ENCODE measurements at places on chromosomes 12 and 14.

GRCh38 chr14:39673270-39673711 lies 241.1 kb upstream of the FBXO33 start:
- H3K4me3 ChIP-seq, result no peak overlapping the region
- no peaks in the 10 kb centered on the region for H3K36me3 ChIP-seq
- DNase-seq, result no peak

DNA sequence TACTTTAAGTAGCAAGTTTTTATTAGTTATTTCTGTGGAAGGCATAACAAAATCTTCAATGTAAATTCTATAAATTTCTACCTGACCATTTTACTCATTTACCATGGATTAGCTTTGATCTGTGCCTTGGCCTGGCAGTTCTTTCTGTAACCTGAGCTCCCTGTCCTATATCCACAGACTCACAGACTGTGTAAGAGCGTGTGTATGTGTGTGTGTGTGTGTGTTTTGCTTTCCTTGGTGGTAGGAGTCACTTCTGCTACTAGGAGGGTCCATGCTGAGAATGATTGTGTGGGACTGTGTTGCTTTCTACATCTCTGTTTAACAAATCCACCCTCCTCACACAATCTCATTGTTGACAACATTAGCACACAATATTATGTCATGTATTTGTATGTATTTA lies 221.2 kb upstream of the PELI2 start:
- peaks cover 6% of the 10 kb centered on the region for H3K27me3 ChIP-seq
- no peak for DNase-seq
- no peak overlapping the region for H3K27ac ChIP-seq
- no peaks in the 10 kb centered on the region for H3K36me3 ChIP-seq
- no peak overlapping the region for H3K4me3 ChIP-seq

- peaks cover 60% of the 10 kb centered on the region for H3K27me3 ChIP-seq
- H3K4me3 ChIP-seq, result no peak overlapping the region
- no peaks in the 10 kb centered on the region for H3K4me1 ChIP-seq
- DNase-seq, result no peak
- no peaks in the 10 kb centered on the region for H3K36me3 ChIP-seq
Observed at GRCh38 chr12:114439261-114439683, 33.3 kb upstream of the TBX5 start.

GRCh38 chr12:57380300-57380699 lies 50.5 kb downstream of the R3HDM2 start:
- H3K27me3 ChIP-seq, result no peaks in the 10 kb centered on the region
- no peak overlapping the region for H3K4me3 ChIP-seq
- no peak for DNase-seq
- H3K36me3 ChIP-seq, result peaks cover 21% of the 10 kb centered on the region
- no peak overlapping the region for H3K27ac ChIP-seq

GRCh38 chr12:54360717-54361456 lies 3.4 kb downstream of the GPR84 start:
- no peak overlapping the region for H3K4me3 ChIP-seq
- no peak overlapping the region for H3K27ac ChIP-seq
- H3K36me3 ChIP-seq, result no peaks in the 10 kb centered on the region
- DNase-seq, result peak; percentile 66

- H3K4me1 ChIP-seq, result peaks cover 14% of the 10 kb centered on the region
- no peaks in the 10 kb centered on the region for H3K36me3 ChIP-seq
- no peak overlapping the region for H3K27ac ChIP-seq
- no peak for DNase-seq
- H3K27me3 ChIP-seq, result peaks cover 56% of the 10 kb centered on the region
Observed at GRCh38 chr12:53739214-53740129, 12.2 kb upstream of the CALCOCO1 start.

- H3K27me3 ChIP-seq, result peaks cover 24% of the 10 kb centered on the region
- H3K4me3 ChIP-seq, result no peak overlapping the region
Observed at GRCh38 chr14:21704338-21704737, 30.7 kb upstream of the OR4E1 start.

DNA sequence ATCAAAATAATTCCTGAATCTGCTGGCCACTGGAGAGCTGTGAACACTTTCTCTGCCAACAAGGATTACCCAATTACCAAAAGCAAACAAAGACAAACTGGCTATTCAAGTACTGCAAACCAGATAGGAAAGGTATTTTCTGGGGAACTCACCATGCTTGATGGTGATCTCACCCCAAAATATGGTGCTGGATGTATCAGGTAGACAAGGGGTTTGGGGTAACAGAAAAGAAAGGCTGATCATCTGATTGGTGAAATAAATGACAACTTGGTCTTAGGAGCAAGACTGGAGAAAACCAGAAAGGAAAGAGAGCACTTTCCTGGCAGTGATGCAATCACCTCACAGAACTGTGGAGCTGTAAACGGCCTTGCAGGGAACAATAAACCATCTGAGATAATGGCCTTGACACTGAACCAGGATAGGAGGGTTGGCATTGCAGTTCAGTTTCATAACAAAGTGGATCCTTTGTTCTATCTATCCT lies 31.0 kb upstream of the NPFF start:
- H3K4me1 ChIP-seq, result no peaks in the 10 kb centered on the region
- no peak overlapping the region for H3K27ac ChIP-seq
- H3K27me3 ChIP-seq, result no peaks in the 10 kb centered on the region
- DNase-seq, result no peak

DNA sequence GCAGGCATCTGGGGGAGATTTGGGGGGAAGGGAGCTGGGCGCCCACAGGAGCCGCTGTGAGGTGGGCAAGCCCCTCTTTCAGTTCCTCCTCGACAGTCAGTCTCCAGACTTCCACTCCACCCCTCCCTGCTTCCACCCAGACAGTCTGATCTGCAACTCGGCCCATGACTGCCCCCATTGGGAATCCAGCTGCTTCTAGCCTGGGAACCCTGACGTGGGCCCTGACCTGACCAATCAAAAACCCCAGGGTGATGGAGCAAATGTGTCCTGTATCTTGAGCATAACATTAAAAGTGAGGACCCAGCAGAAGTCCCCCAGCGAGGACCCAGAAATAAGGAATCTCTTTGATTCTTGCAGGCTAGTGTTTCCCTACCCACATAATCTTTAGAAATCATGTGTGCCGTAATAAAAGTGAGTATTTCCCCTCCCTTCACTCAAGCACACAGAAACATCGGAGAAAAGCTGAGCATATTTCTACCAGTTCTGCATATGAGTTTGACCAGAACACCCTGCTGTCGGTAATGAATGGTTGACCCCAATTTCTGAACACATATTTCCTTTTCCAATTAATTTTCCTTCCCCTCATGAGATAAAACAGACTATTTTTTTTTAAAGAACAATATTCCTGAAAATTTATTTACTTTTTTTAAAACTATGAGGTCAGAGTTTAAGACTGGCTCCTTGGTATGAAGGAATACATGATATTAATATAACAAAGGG lies 6.4 kb downstream of the SSH1 start:
- DNase-seq, result no peak
- no peaks in the 10 kb centered on the region for H3K27me3 ChIP-seq
- no peak overlapping the region for H3K27ac ChIP-seq
- no peak overlapping the region for H3K4me3 ChIP-seq
- peaks cover 36% of the 10 kb centered on the region for H3K4me1 ChIP-seq

DNA sequence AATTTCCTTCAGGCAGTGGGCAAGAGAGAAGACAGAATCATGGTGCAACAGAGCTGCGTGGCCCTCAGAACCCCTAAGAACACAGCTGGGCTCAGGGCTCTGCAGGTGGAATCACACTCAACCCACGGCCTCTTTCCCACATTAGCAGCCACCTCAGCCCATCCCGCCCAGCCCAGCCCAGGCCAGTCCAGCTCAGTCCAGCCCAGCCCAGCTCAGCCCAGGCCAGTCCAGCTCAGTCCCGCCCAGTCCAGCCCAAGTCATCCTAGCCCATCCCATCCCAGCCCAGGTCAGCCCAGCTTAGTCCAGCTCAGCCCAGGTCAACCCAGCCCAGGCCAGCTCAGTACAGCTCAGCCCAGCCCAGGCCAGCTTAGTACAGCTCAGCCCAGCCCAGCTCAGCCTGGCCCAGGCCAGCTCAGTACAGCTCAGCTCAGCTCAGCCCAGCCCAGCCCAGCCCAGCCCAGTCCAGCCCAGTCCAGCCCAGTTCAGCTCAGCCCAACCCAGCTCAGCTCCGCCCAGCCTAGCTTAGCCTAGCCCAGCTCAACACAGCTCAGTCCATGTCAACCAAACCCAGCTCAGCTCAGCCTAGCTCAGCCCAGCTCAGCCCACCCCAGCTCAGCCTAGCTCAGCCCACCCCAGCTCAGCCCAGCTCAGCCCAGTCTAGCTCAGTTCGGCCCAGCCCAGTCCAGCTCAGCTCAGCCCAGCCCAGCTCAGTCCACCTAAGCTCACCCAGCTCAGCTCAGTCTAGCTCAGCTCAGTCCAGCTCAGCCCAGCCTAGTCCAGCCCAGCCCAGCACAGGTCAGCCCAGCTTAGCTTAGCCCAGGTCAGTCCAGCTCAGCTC lies 183.1 kb downstream of the TMEM121 start:
- no peak overlapping the region for H3K4me3 ChIP-seq
- no peak for DNase-seq
- no peaks in the 10 kb centered on the region for H3K36me3 ChIP-seq
- no peak overlapping the region for H3K27ac ChIP-seq
- H3K27me3 ChIP-seq, result no peaks in the 10 kb centered on the region
- no peaks in the 10 kb centered on the region for H3K4me1 ChIP-seq

DNA sequence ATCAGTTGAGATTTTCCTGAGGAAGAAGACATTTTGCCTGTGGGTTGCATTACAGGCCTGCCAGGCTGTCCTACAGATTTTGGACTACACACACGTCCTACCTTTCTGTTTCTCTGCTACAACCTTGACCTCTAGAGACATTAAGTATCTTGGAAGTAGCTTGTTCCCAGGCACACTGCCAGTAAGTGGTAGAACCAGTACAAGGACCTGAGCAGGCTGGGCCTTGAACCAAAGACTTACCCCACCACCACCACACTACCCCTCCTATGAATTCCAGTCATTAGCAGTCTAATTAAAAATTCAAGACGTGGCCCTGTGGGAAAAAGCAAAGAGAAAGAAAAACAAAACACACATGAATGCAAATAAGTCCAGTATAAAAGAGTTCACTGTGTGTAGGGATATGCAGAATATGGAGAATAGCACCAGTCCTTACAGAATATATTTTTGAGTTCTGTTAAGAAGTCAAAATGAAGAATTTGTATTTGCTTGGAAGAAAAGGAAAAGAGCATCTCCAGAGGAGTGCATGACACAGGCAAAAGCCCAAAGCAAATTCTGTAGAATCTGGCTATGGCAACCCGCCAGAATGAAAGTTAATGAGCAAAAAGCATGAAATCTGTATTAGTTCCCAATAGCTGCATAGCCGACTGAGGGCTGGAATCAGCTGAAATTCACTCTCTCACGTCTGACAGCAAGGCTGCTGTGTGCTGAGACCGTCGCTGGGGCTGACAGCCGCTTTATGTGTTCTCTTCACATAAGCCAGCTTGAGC lies 74.3 kb upstream of the ST8SIA1 start:
- H3K27me3 ChIP-seq, result no peaks in the 10 kb centered on the region
- peaks cover 40% of the 10 kb centered on the region for H3K4me1 ChIP-seq
- H3K36me3 ChIP-seq, result no peaks in the 10 kb centered on the region
- H3K27ac ChIP-seq, result peak overlapping the region; percentile 91
- peak overlapping the region; percentile 58 for H3K4me3 ChIP-seq
- no peak for DNase-seq

DNA sequence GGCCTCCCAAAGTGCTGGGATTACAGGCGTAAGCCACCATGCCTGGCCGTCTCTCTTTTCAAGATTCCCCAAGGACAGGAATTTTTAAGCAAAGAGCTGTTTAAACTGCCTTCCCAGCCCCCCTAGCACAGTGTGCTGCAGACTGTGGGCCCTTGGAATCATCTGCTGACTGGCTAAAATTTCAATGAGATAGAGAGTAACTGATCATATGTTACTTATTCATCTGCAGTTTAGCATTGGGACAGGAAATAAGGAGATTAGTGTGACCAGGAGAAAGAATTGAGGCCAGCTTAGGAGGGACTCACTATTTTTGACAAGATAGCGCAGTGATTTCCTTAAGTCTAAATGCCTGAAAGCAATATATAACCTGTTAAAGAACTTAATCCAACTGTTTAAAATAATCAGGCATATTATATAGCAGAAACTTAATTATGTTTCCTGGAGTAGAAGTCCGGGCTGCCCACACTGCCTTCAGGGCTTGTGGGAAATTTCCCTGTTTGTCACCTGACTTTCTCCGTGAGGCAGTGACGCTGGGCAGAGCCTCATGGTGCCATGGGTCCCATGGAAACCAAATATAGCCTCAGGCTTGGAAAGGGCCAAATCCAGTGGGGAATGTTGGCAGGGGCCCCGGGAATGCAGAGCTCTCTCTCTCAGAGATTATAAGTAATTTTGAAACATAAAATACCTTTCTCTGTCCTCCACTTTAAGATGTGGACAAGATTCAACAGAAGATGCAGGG lies 22.8 kb upstream of the CEBPE start:
- peaks cover 4% of the 10 kb centered on the region for H3K27me3 ChIP-seq
- H3K4me3 ChIP-seq, result no peak overlapping the region
- no peaks in the 10 kb centered on the region for H3K36me3 ChIP-seq
- H3K27ac ChIP-seq, result no peak overlapping the region
- peaks cover 4% of the 10 kb centered on the region for H3K4me1 ChIP-seq

DNA sequence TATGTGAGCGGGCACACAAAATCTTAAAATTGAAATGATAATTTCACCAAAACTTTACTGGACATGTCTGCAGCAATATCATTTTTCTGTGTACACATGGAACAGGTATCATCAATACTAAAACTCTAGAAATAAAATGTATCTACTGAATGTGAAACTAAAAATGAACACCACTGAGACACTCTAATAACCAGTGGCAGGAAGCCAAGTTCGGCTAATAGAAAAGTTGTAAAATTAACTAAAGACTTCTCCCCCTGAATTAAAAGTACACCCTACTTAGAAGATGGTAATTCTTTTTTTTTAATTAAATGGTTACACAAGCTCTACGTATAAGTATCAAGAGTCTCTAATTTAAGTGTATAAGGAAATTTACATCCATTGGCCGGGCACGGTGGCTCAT lies 227.2 kb downstream of the MED13L start:
- peaks cover 13% of the 10 kb centered on the region for H3K4me1 ChIP-seq
- no peak overlapping the region for H3K4me3 ChIP-seq
- no peaks in the 10 kb centered on the region for H3K36me3 ChIP-seq
- H3K27me3 ChIP-seq, result no peaks in the 10 kb centered on the region
- no peak overlapping the region for H3K27ac ChIP-seq

GRCh38 chr14:94689218-94689984 lies 77.2 kb downstream of the SERPINA3 start:
- peak; percentile 53 for DNase-seq
- peaks cover 5% of the 10 kb centered on the region for H3K27me3 ChIP-seq
- H3K4me1 ChIP-seq, result no peaks in the 10 kb centered on the region
- H3K27ac ChIP-seq, result no peak overlapping the region
- no peak overlapping the region for H3K4me3 ChIP-seq

DNA sequence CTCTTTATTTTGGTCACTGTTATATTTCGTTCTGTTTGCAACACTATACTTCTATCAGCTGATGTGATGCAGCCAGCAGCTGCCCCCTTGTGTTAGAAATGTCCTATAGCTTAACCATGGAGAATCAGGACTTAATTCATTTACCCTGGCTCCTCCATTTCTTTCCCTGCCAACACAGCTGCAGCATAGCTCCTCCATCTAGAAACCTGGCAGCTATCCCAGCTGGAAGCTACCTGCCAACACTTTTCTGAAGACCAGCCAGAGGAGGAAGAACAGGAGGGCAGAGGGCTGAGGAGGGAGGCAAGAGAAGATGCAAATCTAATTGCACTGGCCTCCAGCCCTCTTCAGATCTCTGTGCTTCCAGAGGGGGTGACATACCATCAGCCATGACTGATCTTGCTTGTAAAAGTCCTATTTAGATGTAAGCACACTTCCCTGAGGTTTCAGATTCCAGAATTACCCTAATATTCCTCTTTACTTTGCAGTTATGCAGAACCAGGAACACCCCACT lies 156.8 kb upstream of the TMEM260 start:
- H3K4me1 ChIP-seq, result no peaks in the 10 kb centered on the region
- H3K27ac ChIP-seq, result no peak overlapping the region
- no peak overlapping the region for H3K4me3 ChIP-seq
- no peaks in the 10 kb centered on the region for H3K36me3 ChIP-seq
- no peak for DNase-seq
- H3K27me3 ChIP-seq, result no peaks in the 10 kb centered on the region

Measured in activated CD4-positive, alpha-beta memory T cell treated with anti-CD3 and anti-CD28 coated beads, Interleukin-2, amount 10 ng/mL, durations not matched to agents 7 days and 5 days (primary cell).